ENCODE measurements at places on chromosomes 6 and 20.

GRCh38 chr20:56636716-56637115, 7.6 kb downstream of the TFAP2C start:
- DNase-seq, result no peak

- no peak for DNase-seq
Observed at GRCh38 chr6:54291146-54291545, 17.1 kb upstream of the TINAG start.

DNA sequence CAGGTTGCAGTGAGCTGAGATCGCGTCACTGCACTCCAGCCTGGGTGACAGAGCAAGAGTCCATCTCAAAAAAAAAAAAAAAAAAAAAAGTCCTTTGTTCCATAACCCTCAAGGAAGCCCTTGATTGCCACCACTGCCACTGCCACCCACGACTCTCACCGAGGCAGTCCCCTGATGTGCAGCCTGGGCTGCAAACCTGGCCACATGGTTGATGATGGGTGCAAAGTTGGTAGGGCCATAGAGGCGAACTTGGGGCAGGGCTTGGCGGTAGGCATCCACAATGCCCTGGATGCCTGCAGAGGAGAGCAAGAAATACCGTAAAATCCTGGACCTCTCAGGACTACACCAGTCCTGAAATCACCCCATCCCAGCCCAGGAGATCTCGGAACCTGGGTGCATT, 11.5 kb downstream of the SPAG4 start:
- DNase-seq, result no peak

GRCh38 chr6:6906570-6907213, 201.1 kb upstream of the RREB1 start:
- no peak for DNase-seq

DNA sequence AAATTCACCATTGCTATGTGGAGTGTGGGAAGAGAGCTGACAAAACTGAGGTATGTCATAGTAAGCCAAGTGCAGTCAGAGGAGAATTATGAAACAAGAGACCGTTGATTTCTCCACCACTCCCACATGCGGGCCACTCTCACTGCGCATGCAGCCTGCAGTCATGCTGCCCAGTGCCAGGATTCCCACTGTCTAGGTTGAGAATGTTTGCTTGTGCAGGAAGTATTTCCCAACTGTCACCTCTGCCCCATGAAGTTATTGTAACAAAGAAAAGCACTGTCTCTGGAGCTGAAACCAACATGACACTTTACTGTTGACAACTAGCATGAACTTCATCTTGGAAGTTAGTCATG, 18.7 kb upstream of the SFT2D1 start:
- no peak for DNase-seq

DNA sequence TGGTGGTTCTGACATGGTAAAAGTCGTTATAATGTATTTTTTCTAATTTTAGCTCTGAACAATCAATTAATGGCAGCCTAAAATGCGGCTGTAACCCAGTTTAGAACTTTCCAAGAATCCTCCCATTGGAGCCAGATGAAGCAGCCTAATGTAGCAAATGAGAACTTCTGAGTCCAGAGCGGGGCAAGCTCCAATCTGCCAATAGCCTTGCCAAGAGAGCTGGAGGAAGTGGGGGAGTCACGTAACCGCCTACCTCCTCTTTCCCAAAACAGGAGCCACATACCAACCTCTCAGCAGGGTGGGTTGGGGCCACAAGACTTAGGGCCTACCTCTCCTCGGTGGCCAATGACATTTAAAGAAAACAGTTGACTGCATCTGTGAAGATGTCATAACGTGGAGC, 230.6 kb downstream of the SOD2 start:
- DNase-seq, result no peak

GRCh38 chr6:116022841-116023445, 37.7 kb downstream of the FRK start:
- no peak for DNase-seq

DNA sequence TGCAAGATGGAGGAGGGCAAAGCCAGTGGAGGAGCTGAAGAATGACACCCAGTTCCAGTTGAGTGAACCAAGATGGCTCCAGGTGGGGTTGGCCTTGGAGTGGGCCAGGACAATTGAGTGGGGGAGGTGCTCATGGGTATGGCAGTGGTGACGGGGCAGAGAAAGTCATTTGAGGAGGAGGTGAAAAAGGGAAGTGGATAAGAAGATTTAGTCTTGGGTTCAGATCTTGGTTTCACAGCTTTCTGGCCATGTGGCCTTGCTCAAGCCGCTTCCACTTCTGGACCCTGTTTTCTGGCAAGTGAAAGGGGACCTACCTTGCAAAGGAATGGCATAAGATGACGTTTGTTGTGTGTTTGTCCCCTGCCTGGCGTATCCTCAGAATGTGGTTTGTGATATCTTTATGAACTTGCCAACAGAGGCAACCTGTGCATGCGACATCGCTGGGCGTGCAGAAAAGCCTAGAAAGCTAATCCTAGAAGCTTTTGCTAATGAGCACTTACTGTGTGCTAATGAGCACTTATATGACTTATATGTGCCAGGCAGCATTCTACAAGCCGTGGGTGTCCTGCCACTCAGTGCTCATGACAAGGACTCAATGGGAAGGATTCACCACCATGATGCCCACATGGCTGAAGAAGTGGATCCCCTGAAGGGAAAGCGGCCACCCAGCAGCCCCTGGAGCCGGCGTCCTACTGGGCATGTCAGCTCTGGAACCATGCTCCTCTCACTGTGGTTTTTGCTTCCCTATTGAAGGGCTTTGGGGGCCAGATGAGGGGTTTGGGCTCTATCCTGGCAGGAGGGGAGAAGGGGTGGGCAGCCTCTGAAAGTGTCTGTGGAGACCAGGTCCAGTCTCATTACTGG, 23.6 kb upstream of the STX16 start:
- DNase-seq, result no peak

GRCh38 chr6:147755999-147756398, 247.5 kb downstream of the SAMD5 start:
- DNase-seq, result no peak

DNA sequence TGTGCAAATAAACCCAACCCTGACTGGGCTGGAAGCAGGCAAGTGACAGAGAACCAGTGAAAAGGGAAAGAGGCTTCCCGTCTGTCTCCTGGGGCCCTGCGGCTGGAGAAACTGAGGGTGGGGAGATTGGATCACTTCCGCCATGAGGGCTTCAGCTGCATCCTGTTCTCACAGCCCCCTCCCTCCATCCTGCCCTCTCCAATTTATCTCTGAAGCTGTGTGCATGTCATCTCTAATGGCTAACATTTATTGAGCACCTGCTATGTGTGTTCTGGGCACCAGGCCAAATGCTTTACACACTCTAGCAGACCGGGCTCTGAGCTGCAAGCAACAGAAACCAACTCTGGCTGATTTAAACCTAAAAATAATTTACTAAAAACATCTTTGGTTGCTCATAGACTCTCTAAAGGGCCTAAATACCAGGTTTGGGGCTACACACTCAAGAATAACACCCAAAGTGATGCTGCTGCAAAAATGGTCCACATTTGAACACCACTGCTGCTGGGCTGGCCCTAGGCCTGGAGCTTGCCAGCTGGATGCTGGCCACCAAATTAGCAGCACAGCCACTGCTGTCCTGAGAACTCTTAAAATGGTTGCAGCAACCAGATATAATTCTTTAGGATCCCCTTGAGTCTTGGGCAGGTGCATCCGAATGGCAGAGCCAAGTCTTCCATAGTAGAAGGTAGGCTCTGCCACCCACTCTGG, 123.6 kb upstream of the LRFN2 start:
- peak; percentile 54 for DNase-seq

- DNase-seq, result no peak
Observed at GRCh38 chr6:53476964-53477363, 67.9 kb downstream of the GCLC start.

- DNase-seq, result peak; percentile 68
Observed at GRCh38 chr20:9912858-9913434, 74.1 kb upstream of the PAK5 start.

DNA sequence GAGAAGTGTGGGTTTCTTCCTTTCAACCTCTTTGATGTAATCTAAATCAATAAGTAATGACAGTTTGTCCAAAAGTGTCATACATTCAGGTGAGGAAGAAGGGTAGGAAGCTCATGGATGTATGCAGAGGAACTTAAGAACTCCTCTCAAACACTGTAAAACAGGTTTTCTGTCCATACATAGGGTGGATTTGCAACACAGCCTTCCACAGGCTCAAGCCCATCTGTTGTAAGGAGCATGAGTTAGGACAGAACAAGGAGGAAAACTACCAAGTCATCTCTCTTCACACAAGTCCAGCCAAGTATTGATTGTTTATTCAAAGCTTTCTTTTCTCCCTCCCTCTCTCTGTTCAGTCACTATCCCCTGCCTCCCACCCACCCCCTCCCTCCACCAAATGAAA, 49.0 kb upstream of the CDYL start:
- peak; percentile 25 for DNase-seq

DNA sequence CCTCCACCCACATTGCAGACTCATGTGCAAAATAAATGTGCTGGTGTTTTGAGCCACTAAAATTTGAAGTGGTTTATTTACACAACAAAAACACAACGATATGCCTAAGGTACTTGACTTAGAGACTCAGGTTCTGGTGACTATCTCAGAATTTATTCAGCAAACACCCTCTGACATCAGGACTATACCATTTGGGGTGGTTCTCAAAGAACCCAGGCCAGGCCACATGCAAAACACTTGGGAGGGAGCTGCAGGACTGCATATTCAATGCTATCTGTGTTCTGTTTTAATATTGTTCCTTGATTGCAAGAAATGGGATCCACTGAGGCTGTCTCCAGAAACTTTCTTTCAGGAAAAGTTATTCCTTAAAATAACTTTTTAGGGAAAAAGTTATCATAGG, 91.6 kb downstream of the LINC00237 start:
- no peak for DNase-seq

GRCh38 chr6:77353129-77353528, 110.2 kb downstream of the HTR1B start:
- DNase-seq, result no peak

DNA sequence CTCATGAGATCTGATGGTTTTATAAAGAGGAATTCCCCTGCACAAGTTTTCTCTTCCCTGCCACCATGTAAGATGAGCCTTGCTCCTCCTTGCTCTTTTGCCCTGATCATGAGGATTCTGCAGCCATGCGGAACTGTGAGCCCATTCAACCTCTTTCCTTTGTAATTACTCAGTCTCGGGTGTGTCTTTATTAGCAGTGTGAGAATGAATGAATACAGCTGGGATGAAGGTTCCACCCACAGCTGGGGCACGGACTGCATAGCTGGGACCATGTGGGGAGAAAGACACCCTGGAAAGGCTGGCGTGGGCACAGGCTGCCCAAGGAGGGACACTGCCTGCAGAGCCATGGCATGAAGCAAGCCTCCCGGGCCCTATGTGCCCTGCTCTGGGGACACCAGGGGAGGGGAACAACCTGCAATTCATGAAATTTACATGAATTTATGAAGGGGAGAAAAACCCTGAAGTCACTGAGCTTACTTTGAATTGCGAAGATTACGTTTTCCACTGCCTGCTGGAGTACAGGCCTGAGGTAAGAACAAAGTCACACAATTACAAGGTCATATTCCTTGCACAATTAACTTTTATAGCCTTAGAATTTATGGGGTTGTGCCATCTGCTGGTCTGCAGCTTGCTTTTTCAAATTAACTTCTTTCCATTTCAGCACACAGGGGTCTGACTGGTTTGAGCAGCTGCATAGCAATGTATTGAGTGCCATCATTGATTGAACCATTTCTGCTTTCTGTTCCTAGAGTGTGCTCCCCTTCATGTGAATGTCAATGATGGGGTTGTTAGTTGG, 46.2 kb downstream of the SLC22A1 start:
- no peak for DNase-seq

DNA sequence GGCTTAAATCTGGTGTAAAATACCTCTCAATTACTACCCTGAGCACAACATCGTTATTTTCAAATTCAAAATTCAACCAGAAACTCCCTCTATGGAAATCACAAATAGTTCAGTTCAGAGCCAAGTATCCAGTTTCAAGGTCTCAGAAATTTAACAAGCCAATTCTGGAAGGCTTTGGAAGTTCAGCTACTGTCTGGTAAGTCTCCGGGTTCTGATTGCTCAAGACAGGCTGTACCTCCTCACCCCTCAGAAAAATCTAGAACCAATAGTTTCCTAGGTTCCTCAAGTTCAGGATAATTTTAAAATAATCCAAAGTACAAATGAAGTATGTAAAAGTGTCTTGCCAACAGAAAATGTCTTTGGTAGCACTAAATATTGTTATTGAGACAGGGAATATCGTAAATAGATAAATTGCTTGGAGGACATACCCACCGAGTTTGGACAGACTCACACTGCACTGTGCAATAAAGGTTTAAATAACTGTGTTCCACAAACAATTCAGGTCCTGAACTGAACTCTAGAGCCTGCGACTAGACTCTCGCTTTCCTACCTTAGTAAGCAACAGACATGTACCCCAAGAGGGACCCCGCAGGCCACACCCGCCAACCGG, 729 bp downstream of the ATG5 start:
- no peak for DNase-seq

DNA sequence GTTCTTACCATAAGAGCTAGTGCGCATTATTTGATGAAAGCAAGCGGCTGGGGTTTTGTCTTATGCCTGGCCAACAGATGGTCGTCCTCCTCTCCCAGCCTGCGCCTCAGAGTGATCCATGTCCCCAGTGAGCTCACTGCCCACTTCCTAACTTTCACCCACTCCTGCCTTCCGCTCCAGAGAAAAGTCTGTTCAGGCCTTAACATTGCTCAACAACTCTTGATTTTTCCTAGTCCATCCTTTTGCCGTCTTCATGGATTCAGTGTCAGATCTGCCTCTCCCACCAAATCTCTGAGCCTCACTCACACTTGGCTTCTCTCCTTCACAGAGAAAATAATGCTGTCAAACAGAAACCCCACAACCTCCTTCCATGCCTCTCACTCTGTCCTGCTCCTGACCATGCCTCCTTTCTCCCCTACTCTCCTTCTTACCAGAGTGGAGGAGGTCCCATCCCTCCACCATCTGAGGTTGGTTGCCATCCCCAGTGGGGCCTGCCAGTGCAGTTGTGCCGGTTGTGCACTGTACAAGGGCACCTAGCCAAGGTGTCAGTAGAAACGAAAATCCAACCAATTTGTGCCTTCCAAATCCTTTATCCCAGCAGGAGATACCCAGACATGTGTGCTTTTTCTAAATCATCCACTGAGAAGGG, 58.9 kb upstream of the SRSF6 start:
- no peak for DNase-seq

- DNase-seq, result no peak
Observed at GRCh38 chr6:127818149-127818548, 82.7 kb downstream of the THEMIS start.

DNA sequence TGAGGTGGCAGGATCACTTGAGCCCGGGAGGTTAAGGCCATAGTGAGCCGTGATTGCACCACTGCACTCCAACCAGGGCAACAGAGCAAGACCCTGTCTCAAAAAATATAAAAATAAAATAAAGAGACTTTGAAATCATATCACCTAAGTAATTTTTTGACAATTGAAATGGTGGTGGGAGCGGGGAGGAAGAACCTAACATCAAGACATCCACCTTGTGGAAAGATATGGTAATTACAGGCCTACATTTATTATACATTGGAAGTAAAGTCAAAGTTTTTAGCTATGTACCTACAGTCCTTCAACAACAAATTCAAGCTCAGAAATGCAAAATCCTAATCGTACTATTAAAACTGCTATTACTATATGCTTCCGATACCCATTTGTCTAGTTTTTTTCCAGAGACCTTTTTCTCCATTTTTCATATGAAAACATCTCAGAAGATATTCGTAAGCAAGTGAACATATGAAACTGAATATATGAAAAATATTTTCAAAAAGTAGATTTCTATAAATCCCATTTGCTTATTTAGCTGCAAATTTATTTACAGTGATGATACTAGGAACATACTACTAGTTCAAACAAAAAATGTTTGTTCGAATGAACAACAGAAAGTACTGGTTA, 83.3 kb downstream of the SYCP2 start:
- peak; percentile 82 for DNase-seq

GRCh38 chr6:45607798-45608197, 230.1 kb upstream of the SUPT3H start:
- no peak for DNase-seq

- DNase-seq, result no peak
Observed at GRCh38 chr20:56163806-56164205, 84.7 kb upstream of the MC3R start.
